ENCODE measurements at places on chromosomes 16 and 17.

DNA sequence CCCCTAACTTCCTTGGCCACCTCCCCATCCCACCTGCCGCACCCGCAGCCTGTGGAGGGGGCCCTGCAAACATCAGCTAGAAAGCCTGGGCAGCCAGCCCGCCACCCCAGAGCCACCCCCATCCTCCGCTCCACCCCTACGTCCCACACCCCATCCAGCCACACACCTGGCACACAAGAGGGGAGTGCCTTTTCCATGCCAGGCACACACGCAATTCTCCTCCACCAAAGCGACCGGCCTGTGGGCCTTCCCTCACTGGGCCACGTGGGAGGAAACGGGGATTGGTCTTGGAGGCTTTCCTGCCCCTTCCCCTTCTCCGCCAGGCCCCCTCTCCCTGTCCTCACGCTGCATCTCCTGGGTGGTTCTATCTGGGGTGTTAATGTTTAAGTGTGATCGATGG is 48.7 kb upstream of the TNRC6C start:
- DNase-seq: no peak

GRCh38 chr16:87044829-87045228 is 272.4 kb downstream of the C16orf95 start:
- no peak for DNase-seq

- no peak for DNase-seq
Measured at GRCh38 chr16:78102865-78103264, 3.4 kb downstream of the WWOX start.

GRCh38 chr16:66605177-66605978 is 874 bp downstream of the CMTM3 start:
- peak; percentile 61 for DNase-seq

- DNase-seq: no peak
Measured at GRCh38 chr16:58421059-58421458, 28.8 kb downstream of the GINS3 start.

DNA sequence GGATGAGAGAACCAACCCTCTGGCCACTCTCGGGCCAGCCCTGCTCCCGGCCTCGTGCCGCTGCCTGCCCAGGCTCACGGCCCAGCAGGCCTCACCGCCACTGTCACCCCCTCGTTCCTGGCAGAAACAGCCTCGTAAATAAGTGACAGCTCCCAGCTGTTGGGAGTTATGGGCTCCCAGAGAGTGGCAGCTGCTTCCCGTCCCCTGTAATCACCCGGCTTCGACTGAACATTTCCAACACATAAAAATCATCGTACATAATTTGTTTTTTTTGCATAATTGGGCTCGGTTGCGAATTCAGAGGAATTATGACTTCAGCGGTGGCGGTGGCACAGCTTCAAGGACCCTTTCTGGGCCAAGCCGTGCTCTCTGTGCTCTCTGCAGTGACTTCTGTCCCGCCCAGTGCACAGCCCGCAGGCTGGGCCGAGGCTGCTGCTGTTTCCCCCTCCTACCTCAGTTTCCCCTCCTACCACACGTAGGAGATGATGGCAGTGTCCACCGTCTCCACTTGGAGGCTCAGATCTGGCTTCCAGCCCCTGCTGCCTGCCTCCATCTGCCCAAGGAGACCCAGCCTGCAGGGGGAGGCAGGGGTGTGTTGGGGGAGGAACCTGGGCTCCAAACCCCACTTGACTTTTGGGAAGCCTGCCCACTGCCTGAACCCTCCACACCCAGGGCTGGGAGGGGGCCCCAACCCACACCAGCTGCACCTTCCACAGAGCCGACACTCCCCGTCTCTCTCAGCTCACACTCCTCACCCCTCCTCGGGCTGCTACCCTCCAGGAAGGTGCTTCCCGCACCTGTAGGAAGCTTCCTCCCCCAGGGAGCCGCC is 84.9 kb downstream of the RTN4RL1 start:
- no peak for DNase-seq

DNA sequence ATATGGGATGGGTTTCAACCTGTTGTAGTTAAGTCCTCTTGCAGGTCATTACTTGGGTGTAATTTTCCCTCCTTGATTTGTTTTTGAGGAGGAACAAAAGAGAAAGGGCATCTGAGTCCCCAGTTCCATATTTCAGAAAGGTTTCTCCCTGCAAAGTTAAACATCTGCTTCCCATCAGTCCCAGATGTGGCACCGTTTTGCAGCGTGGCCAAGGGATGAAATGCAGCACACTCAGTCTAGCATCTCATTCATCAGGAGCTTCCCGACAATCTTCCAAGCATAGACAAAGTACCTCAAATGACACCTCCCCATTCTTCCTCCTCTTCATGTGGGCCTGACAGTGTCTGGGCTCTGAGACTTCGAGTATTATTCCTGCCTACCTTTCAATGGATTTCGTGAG is 363.7 kb upstream of the SOX9 start:
- DNase-seq: no peak

DNA sequence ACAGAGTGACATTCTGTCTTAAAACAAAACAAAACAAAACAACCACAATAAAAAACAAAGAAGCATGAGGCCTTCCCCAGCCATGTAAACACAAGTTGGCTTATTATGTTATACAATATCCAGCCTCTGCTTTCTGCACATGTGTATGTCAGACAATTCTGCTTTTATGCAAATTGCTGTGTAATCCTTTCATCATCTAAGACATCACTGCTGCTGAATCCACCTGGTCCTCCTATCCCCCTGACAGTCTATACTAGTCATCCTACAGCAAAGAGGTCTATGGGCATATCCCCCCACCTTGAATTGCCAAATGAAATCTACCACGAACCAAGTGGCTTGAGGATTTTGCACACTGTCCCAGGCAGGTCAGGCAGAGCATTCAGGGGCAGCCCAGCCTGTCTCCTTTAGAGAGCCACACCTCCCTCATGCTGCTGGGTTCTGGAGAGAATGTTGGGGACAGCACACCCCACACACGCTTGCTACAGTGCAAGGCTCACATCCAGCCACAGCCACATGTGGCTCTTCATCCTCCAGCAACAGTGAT is 339.6 kb upstream of the CDH5 start:
- DNase-seq: no peak

GRCh38 chr16:31078597-31079341 is 4.5 kb downstream of the ZNF646 start:
- no peak for DNase-seq
